HFFc6 (cell line): ENCODE measurements at places on chromosomes 13 and 19.
A peak's percentile ranks its signal among the peaks of the same experiment; 100 is the strongest.

DNA sequence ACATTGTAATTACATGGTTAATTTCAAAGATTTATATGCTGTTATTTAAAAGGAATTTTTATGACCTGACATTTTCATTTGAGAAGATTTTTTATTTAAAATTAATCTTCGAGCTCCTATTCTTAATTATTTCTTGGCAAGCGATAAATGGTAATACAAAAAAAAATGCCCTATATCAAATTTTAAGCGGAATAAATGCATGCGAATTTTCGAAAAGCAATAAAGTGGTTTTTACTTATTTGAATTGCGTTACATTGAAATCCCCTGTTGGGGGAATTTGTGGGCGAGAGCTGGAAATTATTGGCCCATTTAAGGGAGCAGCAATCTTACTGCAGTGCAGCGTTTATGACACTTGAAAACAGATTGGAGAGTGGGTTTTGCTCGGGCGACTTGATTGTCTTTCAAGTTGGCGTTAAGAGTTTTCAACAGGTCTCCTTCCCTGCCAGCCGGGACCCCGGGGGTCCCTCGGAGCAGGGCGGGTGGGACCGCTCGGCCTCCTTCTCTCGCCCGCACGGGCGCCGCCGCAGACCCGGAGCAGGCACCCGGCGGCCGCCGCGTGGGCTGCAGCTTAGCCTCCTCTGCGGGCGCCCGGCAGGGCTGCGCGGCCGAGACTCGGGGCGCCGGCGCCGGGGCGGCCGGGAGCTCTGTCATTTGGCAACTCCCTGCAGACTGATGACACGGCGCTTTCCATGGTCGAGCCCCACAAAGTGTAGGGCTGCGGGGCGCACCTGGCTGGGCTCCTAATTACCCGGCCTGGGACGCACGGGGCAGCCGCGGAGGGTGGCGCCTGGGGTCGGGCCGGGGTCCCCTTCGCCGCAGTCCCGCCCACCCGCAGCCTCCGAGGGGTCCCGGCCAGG, 255.1 kb upstream of the SOX21 start:
- H3K36me3 ChIP-seq: no peaks in the 10 kb centered on the region
- DNase-seq: no peak
- peak overlapping the region; percentile 62; the same call in 1 of the 2 replicates for H3K4me3 ChIP-seq

DNA sequence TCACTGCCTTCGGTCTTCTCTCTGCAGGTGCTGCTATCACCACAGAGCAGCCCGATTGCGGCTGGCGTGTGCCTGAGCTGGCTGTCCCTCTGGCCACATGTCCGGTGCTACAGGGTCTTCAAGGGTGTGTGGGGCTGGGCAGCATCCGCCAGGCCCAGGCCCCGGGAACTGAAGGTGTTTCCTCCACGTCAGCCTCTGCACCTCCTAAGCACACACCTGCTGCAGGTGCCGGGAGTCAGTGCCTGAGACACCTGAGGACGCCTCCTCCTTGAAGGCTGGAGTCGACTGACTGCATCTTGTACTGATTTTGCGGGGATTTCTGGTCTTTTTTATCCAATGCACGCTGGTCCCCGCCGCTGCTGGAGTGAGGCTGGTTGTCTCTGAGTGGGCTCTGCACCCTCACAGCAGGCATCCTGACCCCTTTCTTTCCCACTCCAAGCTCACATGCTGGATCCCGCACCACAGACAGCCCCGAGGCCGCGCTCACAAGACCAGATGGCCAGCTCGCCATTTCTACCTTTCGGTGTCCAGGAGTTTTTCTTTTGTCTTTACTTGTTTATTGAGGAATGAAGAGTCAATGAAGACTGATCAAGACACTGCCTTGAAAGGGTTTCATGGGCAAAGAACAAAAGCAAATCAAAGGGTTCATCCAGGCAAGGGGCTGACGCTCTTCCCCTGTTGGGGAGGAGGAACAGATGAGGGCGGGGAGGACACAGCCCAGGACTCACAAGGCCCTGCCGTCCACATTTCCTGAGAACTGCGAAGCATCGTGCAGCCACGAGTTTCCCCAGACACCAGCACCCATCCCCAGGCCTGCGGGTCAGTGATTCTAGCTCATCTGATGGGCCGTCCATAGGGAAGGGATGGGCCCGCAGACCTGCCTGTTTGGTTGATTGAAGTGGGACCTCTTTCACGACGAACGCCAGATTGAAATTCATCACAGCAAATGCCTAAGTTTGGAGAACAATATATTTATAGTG, 203.8 kb upstream of the SOX1 start:
- H3K4me1 ChIP-seq: no peaks in the 10 kb centered on the region
- H3K27me3 ChIP-seq: no peaks in the 10 kb centered on the region; the same call in 1 of the 2 replicates
- no peak overlapping the region for H3K27ac ChIP-seq
- no peak overlapping the region for H3K4me3 ChIP-seq

GRCh38 chr13:48728226-48728625, 74.5 kb downstream of the CYSLTR2 start:
- H3K4me3 ChIP-seq: no peak overlapping the region
- DNase-seq: no peak
- H3K27ac ChIP-seq: no peak overlapping the region
- H3K27me3 ChIP-seq: peaks cover 18% of the 10 kb centered on the region
- peaks cover 14% of the 10 kb centered on the region for H3K4me1 ChIP-seq

GRCh38 chr13:25902891-25903341, 148.9 kb downstream of the SHISA2 start:
- H3K36me3 ChIP-seq: peaks cover 2% of the 10 kb centered on the region; the same call in 1 of the 2 replicates
- DNase-seq: no peak
- no peaks in the 10 kb centered on the region for H3K4me1 ChIP-seq
- H3K27ac ChIP-seq: no peak overlapping the region

GRCh38 chr19:17468302-17469091, 1.8 kb upstream of the SLC27A1 start:
- H3K27me3 ChIP-seq: no peaks in the 10 kb centered on the region; the same call in 1 of the 2 replicates
- peak overlapping the region; percentile 93 for H3K27ac ChIP-seq
- no peak for DNase-seq
- peaks cover 38% of the 10 kb centered on the region for H3K4me1 ChIP-seq
- peak overlapping the region; percentile 97 for H3K4me3 ChIP-seq
- H3K36me3 ChIP-seq: no peaks in the 10 kb centered on the region

GRCh38 chr19:54287456-54287855, 6.5 kb upstream of the LILRB2 start:
- peaks cover 20% of the 10 kb centered on the region for H3K27me3 ChIP-seq
- peak; percentile 61 for DNase-seq
- peaks cover 41% of the 10 kb centered on the region for H3K4me1 ChIP-seq
- H3K36me3 ChIP-seq: no peaks in the 10 kb centered on the region

GRCh38 chr19:289651-290371, 1.4 kb downstream of the PLPP2 start:
- peak overlapping the region; percentile 75 for H3K27ac ChIP-seq
- peak; percentile 65 for DNase-seq
- H3K27me3 ChIP-seq: peaks cover 20% of the 10 kb centered on the region
- peaks cover 11% of the 10 kb centered on the region for H3K4me1 ChIP-seq
- H3K36me3 ChIP-seq: no peaks in the 10 kb centered on the region

DNA sequence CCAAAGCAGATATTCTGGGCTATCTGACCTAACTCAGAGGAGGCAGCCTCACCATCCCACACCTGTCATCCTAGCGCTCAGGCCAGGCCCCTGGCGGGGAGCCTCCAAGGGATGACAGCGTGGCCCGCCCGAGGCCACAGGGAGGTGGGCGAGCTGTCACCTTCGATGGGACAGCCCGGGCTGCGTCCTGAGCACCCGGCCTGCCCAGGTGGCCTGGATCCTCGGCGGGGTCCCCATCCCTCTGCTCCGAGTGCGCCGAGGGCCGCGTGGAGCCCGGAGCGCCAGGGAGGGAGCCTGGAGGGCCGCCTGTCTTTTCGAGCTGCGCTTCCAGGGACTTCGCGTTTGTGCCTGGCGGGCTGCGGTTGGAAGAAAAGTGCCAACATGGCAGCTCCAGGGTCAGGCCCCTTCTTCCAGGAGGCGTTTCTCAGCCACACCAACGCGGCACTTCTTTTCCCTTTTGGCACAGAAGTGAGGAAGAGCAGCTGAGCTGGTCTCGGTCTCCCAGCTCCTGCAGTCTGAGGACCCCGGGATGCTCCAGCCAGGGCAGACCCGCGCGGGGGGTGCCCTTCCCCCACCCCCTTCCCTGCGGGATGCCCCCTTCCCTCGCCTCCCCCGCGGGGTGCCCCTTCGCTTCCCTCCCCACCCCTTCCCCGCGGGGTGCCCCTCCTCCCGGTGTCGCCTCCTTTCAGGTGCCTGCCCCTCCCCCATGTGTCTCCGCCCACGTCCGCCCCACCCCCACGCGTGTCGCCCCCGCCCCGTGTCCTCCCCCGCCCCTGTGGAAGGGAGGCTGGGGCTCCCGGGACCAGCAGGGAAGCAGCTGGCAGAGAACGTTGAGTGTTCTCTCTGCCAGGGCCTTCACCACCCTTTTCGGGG, 42.3 kb downstream of the GJA3 start:
- no peak for DNase-seq
- H3K27ac ChIP-seq: peak overlapping the region; percentile 81; the same call in 1 of the 2 replicates
- peaks cover 8% of the 10 kb centered on the region for H3K27me3 ChIP-seq
- peaks cover 22% of the 10 kb centered on the region for H3K4me1 ChIP-seq

- no peak overlapping the region for H3K4me3 ChIP-seq
- no peak for DNase-seq
- H3K36me3 ChIP-seq: no peaks in the 10 kb centered on the region
- H3K4me1 ChIP-seq: peaks cover 9% of the 10 kb centered on the region; the same call in 1 of the 2 replicates
- no peak overlapping the region for H3K27ac ChIP-seq
- no peaks in the 10 kb centered on the region for H3K27me3 ChIP-seq
These were observed 306.9 kb downstream of the SLITRK6 start for GRCh38 chr13:85492283-85492682.

- H3K27me3 ChIP-seq: peaks cover 2% of the 10 kb centered on the region
- H3K4me1 ChIP-seq: peaks cover 39% of the 10 kb centered on the region
- no peak overlapping the region; the same call in 1 of the 2 replicates for H3K27ac ChIP-seq
- no peak for DNase-seq
These were observed 16.0 kb downstream of the FXYD5 start for GRCh38 chr19:35170359-35171061.

DNA sequence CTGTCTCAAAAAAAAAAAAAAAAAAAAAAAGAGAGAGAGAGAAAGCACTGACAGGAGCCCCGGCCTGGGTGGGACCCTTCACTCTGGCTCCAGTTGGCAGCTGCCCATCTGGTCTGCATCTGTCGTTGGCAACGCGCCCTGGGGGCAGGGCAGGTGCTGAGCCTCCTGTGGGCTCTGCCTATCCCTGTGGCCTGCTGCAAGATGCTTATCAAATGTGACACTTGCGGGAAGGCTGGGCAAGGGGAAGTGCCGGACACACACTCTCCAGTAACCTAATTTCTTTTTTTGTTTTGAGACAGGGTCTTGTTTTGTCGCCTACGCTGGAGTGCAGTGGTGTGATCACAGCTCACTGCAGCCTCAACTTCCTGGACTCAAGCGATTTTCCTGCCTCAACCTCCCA, 10.7 kb upstream of the KPTN start:
- DNase-seq: no peak
- H3K4me3 ChIP-seq: no peak overlapping the region
- no peak overlapping the region for H3K27ac ChIP-seq
- peaks cover 7% of the 10 kb centered on the region for H3K36me3 ChIP-seq
- H3K27me3 ChIP-seq: peaks cover 1% of the 10 kb centered on the region; the same call in 1 of the 2 replicates

DNA sequence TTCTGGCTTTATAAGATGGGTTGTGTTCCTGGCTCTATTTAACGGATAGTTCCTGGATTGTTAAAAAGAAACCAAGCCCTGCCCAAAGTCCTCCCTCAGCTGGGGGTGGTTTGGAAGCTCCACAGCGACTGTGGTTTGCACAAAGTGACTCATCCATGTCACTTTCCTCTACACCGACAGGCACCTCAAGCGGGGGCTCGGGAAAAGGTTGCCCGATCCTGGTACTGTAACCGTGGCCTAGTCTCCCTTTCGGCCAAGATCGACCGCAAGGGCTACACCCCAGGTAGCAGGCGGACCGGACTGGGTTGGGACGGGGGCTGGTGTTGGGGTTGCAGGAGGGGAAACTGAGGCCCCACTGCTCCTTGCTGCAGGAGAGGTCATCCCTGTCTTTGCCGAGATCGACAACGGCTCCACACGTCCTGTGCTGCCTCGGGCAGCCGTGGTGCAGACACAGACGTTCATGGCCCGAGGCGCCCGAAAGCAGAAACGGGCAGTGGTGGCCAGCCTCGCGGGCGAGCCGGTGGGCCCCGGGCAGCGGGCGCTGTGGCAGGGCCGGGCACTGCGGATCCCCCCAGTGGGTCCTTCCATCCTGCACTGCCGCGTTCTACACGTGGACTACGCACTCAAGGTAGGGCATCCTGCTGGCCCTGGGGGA, 1.6 kb downstream of the ARRDC2 start:
- peaks cover 18% of the 10 kb centered on the region for H3K4me1 ChIP-seq
- DNase-seq: no peak
- H3K36me3 ChIP-seq: peaks cover 7% of the 10 kb centered on the region; the same call in 1 of the 2 replicates

DNA sequence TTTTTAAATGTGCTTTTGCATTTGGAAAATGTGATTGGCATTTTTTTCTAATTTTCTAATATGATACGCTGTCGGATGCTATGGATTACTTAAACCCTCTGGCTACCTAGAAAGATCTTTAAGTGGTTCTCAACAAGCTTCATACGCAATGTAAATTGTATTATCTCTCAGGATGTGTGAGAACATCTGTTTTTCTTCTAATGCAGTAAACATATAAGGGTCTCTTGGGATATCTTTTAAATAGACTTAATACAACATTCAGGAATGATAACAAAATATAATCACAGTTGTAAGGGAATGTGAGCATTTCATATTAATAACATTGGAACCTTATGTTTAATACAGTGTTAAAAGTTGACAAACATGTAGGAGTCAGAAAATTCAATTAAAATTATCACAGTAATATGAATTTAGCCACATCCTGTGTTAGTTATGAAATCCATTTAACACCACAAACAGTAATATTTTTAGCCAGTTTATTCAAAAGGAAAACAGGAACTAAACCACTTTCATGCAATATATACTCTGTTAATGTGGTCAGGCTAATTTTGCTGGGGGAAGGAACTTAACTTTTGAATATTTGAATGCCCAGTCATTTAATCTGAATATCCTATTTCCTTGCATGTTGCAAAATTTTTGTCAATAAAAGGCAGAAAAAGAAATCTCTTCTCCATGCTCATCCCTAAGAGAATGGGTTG, 15.0 kb upstream of the ALOX5AP start:
- H3K36me3 ChIP-seq: peaks cover 6% of the 10 kb centered on the region
- H3K4me3 ChIP-seq: no peak overlapping the region
- H3K27ac ChIP-seq: no peak overlapping the region
- H3K4me1 ChIP-seq: peaks cover 53% of the 10 kb centered on the region

- no peak overlapping the region for H3K27ac ChIP-seq
- H3K36me3 ChIP-seq: no peaks in the 10 kb centered on the region
- no peak for DNase-seq
- no peak overlapping the region for H3K4me3 ChIP-seq
- H3K4me1 ChIP-seq: no peaks in the 10 kb centered on the region
These were observed 36.7 kb upstream of the STK24 start for GRCh38 chr13:98613591-98613990.
